Sigmoid colon (tissue), 7 donors: ENCODE measurements at places on chromosomes 6 and 20.

DNA sequence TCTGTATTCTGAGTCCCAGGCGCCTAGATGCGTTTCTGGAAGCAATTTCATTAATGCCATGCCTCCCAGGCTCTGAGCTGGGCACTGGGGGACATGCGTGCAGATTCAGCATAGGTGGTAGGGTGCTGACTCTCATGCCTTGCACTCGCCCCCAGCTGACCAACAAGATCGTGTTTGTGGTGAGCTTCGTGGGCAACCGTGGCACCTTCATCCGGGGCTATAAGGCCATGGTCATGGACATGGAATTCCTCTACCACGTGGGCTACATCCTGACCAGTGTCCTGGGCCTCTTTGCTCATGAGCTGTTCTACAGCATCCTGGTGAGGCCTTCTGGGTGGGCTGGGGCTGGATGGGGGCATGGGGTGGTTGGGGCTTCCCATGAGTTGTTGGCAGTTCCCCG, 21.6 kb downstream of the UQCC2 start:
- H3K27me3 ChIP-seq = no peaks in the 10 kb centered on the region
- H3K4me1 ChIP-seq = no peaks in the 10 kb centered on the region
- no peak for DNase-seq
- no peak overlapping the region for H3K27ac ChIP-seq

DNA sequence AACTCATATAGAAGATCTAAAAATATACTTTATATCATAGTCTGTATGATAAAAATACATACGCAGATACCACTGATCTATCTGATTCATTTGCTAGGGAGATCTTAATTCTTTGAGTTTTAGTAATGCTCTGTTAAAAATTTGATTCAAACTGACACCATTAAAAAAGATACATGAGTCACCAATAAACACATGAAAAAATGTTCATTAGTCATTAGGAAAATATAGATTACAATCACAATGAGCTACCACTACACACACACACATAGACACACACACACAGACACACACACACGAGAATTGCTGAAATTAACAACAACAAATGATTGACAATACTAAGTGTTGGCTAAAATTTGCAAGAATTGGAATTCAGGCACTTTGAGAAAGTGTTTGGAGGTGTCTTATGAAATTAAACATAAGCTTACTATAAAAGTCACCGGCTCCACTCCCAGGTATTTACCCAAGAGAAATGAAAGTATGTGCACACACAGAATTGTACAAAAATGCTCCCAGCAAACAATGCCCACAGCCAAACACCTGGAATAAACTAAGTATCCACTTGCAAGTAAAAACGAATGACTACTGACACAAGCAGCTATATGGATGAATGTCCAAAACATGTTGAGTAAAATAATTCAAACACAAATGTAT, 117.7 kb upstream of the GGTLC1 start:
- H3K27ac ChIP-seq = no peak overlapping the region
- DNase-seq = no peak
- H3K4me3 ChIP-seq = no peak overlapping the region
- no peaks in the 10 kb centered on the region for H3K27me3 ChIP-seq
- no peaks in the 10 kb centered on the region for H3K36me3 ChIP-seq
- no peaks in the 10 kb centered on the region for H3K4me1 ChIP-seq

DNA sequence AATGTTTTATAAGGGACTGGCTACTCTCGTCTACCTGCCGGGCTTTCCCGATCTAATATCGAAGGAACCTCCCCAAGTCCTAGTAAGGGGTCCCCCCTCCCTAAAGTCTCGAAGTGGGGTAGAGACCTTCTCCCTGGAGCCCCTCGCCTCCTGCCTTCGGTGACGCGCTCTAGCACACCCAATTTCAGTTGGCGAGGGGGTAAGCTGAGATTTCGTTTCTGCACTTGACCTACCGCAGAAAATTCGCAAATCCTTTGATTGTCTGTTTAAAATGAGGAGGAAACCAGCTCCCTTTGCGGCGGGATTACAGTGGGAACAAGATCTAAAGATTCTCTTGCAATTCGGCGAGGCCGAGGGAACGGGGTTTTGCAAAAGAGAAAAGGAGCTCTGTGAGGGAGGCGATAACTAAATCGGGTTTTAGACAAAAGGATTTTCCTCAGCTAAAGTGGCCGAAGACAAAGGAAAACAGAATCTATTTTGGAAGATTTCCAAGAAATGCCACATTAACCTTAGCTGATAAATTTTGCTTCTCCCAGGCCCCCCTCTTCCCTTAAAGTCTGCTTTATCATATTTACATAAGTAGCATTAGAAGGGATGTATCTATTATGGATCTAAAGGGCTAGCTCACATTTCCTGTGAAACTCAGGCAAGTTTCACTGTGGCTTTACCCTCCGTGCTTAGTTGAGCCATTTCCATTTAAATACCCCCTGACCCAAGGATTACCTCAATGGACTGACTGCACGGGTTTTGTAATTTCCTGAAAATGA, 8.4 kb downstream of the SIM1 start:
- no peak for DNase-seq
- H3K27me3 ChIP-seq = peaks cover 78% of the 10 kb centered on the region

DNA sequence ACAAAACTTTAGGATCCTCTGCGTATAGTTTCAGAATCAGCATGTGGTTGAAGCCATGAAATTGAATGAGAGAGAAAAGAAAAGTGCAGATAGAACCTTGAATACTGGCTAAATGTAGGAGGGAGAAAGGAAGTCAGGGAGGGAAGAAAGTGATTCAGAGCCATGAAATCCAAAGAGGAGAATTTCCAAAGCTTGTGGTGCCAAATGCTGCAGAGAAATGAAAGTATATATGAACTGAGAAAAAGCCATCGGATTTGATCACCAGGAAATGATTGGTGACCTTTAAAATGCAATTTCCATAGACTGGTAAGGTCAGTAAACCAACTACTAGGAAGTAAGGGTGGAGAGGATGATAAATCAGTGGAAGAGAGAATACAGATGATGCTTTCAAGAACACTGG, 142.3 kb downstream of the TFAP2A start:
- no peak for DNase-seq
- no peaks in the 10 kb centered on the region for H3K4me1 ChIP-seq
- no peak overlapping the region for H3K27ac ChIP-seq
- peaks cover 14% of the 10 kb centered on the region for H3K27me3 ChIP-seq
- no peaks in the 10 kb centered on the region for H3K36me3 ChIP-seq

- no peaks in the 10 kb centered on the region for H3K4me1 ChIP-seq
- no peak for DNase-seq
- no peaks in the 10 kb centered on the region for H3K27me3 ChIP-seq
Observed at GRCh38 chr6:76004202-76004601, 68.3 kb downstream of the IMPG1 start.

- no peak overlapping the region for H3K4me3 ChIP-seq
- H3K27ac ChIP-seq = no peak overlapping the region
- DNase-seq = no peak
- H3K4me1 ChIP-seq = peaks cover 8% of the 10 kb centered on the region
- H3K27me3 ChIP-seq = no peaks in the 10 kb centered on the region
- no peaks in the 10 kb centered on the region for H3K36me3 ChIP-seq
Observed at GRCh38 chr6:143517447-143517773, 5.9 kb upstream of the FUCA2 start.
